Stimulated activated CD4-positive, alpha-beta T cell treated with anti-CD3 and anti-CD28 coated beads, Interleukin-15, amount 100 ng/mL, for 1 hour (primary cell): ENCODE measurements at places on chromosomes 13 and 19.

GRCh38 chr13:113996081-113996911, 22.4 kb upstream of the C13orf46 start:
- DNase-seq, result no peak

DNA sequence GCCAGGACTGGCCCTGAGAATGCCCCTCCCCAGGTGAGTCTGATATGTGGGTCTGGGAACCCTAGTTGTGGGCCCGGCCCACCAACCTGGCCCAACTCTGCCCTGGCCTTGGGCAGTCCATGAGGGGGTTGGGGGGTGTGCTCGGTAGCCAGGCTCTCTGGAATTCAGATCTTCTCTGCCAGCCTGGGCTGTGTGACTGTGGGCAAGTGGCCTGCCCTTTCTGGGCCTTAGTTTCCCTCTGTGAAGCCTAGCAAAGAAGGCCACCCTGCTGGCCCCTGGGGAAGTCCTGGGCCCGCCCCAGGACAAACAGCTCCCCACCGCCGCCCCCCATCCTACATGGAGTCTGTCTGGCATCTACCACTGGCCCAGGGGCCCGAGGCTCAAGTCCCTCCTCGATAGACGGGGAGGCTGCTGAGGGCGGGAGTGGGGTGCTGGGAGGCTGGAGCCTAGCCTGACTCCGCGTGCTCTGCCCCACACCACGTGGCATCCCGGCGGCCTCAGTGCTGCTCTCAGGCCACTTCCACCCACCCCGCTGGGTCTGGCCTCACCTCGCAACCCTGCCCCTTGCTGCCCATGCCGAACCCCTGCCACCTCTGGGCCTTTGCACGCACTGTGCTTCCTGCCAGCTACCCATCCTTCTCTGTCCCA, 8.3 kb upstream of the TBXA2R start:
- DNase-seq, result no peak

DNA sequence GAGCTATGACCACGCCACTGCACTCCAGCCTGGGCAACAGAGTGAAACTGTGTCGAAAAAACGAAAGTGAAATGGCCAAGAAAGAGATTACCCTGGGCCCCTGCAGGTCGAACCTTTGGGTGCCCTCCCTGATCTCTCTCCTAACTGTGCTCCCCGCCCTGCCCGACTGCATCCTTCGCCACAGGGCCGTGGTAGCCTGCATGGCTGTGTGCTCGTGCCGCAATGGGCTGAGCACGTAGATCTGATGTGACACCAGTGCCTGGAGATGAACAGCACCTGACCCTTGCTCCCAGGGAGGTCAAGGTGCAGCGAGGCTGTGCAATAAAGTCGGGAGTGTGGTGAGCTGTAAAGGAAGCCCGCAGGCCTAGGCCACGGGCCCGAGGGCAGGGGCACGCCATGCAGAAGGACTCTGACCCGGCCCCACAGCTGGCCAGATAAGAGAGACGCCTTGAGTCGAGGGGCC, 60.2 kb downstream of the PEX11G start:
- DNase-seq, result no peak

- DNase-seq, result no peak
These were observed 1105.5 kb upstream of the SPRY2 start for GRCh38 chr13:81446441-81446840.
